ENCODE measurements at places on chromosomes 13 and 19.

GRCh38 chr13:52127783-52128702 is 830 bp downstream of the NEK5 start:
- peak; percentile 31 for DNase-seq

- peak; percentile 26 for DNase-seq
Observed at GRCh38 chr13:39766464-39767158, 111.1 kb downstream of the COG6 start.

DNA sequence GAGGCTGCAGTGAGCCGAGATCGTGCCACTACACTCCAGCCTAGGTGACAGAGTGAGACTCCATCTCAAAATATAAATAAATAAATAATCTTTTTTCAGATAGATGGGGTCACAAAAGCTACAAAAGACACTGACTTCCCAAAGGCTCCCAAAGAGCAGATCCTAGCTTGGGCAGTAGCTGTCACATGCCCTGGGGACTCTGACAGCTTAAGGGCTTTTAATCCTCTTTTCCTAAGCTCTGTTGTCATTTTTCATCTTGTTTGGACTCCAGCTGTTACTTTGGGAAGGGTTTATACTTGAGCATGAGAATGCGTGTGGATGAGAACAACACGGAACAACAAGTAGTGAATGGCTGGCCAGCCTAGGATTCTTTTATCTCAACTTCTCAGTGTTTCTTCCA is 231.7 kb downstream of the MZT1 start:
- no peak for DNase-seq

- no peak for DNase-seq
Observed at GRCh38 chr13:112012016-112012704, 54.8 kb upstream of the SOX1 start.

DNA sequence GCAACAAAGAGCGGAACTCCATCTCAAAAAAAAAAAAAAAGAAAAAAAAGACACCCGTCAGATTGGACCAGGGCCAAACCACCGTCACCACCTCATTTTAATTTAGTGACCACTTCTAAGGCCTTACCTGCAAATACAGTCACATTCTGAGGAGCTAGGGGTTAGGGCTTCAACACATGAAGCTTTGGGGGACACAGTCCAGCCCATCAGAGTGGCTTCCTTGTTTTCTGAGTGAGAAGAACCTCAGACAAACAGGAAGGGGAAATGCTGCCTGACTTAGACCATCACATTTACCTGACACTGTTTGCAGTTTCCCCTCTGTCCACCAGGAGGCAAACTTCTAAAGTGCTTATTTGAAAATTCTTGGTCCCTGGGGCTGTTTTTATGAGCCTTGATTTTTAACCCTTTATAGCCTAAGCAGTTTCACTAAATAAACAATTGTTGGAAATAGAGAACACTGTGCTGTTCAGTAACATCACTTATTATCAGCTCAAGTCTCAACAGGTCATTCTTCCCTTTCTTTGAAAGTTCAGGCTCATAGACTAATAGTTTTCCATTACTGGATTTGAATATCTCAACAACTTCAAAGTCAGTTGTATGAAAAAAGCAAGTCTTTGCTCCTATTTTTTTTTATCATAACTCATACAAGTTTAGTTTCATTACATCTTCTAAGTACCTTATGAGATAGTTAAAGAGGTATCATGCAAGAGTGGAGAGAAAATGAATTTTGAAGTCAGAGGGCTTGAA is 74.9 kb upstream of the WASF3 start:
- no peak for DNase-seq

DNA sequence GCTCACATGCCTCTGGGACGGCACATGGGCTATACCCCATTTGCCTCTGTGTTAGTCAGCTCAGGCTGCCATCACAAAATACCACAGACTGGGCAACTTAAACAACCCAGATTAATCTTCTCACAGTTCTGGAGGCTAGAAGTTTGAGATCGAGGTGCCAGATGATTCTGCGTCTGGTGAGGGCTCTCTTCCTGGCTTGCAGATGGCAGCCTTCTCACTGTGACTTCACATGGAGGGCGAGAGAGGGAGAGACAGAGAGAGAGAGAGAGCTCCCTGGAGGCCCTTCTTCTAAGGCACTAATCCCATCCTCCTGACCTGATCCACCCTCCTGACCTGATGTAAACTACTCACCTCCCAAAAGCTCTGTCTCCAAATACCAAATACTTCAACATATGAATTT is 55.0 kb downstream of the GPR12 start:
- no peak for DNase-seq

DNA sequence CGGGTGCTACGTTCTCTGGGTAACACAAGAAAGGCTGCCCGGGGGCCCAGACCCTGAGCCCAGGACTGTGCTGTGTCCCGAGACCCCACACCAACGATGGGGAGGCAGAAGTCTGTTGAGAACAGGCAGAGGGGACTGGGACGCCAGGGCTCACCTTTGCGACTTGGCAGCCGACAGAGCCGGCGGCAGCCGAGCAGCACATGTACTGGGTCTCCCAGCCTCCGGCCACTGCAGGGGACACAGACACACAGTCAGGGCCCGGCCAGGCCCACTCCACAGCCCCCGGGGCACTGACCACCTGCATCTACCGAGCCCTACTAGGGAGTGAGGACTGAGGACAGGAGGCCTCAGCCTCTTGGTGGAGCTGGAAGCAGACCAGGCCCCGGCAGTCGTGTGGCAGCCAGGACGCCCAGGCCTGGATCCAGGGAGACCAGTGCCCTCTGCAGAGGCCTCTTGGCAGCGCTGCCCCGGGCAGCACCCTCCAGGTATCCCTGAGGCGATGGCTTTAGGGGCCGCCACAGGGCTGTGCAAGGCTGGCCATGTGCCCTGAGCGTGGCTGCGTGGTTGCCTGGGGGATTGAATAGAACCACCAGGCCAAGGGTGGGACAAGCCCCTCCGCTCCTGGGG is 5.6 kb upstream of the ATP8B3 start:
- DNase-seq, result no peak

All from hippocampal formation (tissue), 2 donors.